ENCODE measurements at places on chromosomes 12 and 14.
A peak's percentile ranks its signal among the peaks of the same experiment; 100 is the strongest.

DNA sequence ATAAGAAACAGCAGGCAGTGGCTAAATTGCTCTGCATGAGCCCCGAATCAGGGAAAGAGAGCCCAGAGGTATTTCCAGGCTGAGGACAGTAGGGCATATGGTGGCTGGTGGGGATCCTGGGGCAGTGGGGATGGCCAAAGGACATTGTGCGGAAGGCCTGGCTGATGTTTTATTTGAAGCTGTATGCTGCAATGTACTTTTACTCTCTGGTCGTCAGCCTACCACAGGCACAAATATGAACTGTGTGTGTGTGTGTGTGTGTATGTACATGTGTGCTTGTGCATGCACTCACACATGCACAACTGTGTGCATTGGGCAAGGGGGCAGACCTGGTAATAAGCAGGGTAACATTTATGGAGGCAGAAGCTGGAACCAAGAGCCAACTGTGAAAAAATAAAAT is 74.7 kb upstream of the GZMB start:
- DNase-seq: no peak

DNA sequence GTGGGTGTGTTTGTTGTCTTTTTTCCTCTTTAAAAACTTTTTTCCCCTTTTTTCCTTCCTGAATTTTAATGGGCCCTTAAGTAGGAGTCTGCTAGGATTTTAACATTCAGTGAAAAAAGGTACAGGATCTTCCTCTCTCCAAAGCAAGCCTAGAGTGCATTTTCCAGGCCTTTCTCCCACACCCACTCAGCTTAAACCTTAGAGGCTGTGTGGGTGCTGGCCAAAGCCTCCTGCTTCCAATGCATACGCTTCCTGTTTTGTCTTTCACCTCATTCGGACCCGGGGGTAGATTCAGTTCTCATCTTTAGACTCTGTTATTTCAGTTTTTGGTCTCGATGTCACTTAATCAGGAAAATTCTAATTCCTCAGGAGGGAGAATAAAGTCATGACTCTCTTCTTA is 51.2 kb downstream of the TMEM30B start:
- DNase-seq: no peak

- DNase-seq: peak; percentile 72
Measured at GRCh38 chr12:48618541-48618940, 48.7 kb upstream of the LALBA start.

DNA sequence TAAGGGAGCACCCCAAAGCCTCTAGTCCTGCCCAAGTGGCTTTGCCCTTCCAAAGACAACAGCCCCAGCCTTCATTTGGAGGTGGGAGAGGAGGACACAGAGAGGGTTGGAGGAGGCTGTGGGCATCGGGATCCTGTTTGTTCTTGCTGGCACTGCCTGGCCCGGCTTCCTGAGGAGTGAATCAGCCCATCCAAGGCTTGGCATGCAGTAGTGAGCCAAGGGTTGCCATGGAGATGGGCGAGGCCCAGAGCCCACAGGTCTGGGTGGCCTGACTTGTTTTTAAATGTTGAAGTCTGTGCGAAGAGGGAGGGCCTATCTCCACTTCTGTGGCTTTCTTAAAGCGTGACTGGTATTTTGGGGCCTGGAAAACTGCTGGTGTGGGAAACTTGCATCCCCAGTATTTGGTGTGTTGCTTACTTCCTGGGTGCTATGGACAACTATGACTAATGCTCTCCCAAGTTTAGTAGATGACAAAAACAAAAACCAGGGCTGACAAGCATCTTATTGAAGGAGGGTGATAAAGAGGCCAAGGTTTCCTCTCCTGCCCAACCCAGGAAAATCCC is 15.8 kb downstream of the CD9 start:
- DNase-seq: no peak

DNA sequence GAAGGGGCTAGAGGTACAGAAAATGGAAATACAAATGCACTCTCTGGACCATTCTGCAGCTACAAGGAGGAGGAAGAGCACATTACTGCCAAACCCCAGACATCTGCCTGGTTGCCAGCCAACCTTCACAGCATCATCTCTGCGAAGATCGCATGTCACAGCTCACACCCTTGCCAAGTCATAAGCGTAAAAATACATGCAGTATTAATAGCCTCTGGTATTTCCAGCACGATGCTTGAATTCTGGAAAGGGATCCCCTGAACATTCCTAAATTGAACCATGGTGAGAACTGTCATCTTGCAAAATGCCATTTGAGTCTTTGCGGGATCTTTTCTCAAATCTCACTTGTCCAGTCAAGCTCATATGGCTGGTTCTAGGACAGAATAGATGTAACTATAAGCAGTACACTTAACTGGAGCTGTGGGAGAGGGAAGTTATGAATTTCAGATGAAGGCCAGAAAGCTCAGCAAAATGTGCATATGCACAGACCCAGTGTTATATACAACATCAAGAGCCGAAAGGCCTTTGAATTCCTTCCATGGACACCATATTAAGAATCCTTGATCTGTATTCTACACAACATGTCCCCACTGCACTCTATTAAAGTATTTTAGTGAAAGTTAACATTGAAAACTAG is 211.6 kb downstream of the DUSP6 start:
- DNase-seq: no peak

DNA sequence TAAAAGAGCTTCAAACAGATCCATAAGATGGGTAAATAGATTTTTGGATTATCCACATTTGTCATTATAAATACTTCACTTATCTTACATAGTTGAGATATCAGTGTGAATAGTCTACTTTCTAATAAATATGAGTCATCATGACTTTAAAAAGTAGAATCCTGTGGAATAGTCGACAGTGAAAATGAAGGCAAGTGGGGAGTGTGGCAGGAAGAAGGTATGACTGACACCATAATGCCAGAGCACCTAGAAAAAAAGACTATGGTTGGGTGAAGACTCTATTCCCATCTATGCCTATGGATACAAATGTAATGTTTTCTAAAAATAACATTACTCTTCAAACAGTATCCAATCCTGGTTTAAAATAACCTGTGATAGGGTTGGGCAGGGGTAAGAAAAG is 117.5 kb downstream of the MDGA2 start:
- no peak for DNase-seq

DNA sequence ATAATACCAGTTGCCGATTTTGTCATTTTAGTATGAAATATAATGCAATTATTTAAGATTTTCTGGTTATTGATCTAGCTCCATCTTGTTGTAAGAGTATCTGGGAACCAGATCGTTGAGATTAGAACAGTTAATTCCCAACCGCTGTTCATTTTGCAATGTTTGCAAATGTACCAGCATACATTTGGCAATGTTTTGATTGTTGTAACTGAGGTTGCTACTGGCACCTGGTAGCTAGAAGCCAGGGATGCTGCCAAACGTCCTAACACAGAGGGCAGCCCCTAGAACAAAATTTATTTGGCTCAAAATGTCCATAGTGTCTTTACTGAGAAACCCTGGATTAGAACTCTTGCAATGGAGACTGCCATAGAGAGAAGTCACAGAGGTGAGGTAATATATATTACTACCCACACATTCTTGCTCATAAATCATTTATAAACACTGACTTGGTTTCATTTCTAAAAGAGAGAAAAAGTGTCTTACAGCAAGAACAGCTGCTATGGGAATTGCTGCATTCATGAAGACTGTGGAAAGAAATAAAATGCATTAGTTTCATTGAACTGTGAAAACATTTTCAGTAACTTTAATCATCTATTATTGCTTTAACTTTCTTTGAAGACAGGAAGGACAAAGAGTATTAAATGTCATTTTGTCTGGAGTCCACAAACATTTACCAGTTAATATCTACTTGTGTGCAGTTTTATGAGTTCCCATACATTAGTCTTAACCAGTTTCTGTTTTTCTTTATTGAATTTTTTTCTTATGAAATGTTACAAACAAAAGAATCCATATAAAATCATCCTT is 46.2 kb downstream of the ABCC9 start:
- DNase-seq: no peak

GRCh38 chr12:15505616-15506015 is 183.3 kb downstream of the PTPRO start:
- no peak for DNase-seq

DNA sequence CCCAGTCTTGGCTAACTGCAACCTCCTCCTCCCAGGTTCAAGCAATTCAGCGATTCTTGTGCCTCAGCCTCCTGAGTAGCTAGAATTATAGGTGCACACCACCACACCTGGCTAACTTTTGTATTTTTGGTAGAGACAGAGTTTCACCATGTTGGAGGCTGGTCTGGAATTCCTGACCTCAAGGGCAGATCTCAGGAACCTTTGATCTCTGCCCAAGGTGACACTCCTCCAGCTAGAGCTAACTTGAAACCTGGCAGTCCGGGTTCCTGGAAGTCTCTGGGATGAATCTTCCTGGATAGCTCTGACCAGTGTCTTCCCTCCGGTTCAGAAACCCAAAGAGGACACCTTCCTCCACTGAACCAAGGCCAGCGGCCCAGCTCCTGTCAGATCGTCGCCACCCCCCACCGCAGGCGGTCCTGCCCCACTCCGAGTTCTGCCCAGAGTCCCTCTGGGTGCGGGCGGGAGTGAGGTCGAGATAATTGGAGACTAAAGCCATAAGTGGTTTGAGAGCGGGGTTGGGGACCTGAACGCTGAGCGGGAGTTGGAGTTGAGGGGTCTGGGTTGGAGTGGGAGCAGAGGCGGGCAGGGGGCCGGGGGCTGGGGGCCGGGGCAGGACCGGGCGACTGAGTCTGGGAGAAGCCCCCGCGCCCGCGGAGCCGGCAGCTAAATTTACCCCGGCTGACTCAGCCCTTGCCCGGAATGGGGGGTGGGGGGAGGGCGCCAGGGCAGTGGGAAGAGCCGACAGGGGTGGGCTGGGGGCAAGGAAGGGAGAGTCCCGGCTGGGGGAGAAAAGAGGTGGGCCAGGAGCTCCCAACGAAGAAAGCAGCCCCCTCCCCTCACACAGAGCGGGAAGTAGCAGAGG is 4.7 kb downstream of the DDN start:
- no peak for DNase-seq

DNA sequence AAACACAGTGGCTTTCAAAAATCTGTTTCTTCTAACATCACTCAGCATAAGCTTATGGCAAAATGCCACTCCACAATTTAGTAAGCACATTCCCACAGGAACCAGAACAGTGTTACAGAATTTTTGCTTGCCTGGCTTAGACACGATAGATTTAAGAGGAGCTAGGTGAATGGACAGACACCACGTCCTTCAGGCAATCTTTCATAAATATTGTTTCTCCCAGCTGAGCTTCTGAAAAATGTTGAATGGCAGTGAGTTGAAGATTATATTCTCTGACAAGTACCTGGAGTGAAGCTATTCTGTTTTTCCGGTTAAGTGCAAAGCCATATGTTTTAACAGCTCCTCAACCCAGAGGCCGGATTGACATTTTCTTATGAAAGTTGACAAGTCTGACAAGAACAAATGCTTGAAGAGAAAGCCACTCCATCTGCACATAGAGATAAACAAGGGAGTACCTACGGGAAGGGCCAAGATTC is 102.0 kb downstream of the FSCB start:
- DNase-seq: no peak

DNA sequence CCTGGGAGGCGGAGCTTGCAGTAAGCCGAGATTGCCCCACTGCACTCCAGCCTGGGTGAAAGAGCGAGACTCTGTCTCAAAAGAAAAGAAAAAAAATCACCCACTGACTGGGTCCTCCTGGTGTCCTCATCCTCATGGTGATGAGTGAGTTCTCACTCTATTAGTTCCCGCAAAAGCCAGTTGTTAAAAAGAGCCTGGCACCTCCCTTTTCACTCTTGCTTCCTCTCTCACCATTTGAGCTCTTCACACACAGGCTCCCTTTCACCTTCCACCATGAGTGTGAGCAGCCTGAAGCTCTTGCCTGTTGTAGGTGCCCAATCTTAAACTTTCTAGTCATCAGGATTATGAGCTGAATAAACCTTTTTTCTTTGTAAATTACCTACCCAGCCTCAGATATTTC is 176.4 kb downstream of the SLC38A4 start:
- DNase-seq: no peak

- no peak for DNase-seq
Measured at GRCh38 chr14:73180385-73180805, 44.1 kb downstream of the PSEN1 start.

GRCh38 chr14:99430491-99430890 is 50.2 kb downstream of the SETD3 start:
- peak; percentile 21 for DNase-seq

GRCh38 chr12:111033281-111034082 is 113.1 kb upstream of the MYL2 start:
- DNase-seq: no peak

DNA sequence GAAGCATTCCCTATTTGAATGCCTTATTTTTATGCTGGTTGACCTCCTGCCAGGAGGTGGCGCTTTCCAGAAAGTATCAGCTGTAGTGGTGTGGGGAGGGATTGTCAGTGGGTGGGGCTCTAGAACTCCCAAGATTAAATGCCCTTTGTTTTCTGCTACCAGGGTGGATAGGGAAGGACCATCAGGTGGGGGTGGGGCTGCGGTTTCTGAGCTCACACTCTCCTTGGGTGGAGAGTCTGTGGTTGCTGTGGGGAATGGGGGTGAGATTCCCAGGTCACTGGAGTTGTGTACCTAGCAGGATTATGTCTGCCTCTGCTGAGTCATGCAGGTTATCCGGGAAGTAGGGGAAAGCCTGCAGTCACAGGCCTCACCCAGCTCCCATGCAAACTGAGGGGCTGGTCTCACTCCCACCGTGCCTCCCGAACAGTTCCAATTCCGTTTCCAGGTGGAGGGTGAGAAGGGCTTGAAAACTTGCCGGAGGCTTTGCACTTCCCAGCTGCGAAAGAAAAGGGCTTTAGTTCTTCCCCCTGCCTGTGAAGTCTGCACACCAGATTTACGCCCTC is 68.3 kb downstream of the ALG10B start:
- no peak for DNase-seq

GRCh38 chr12:75184516-75184915 is 25.1 kb downstream of the KCNC2 start:
- DNase-seq: no peak

GRCh38 chr12:89950421-89950820 is 241.8 kb upstream of the ATP2B1 start:
- no peak for DNase-seq

GRCh38 chr12:107779077-107779831 is 4.8 kb downstream of the ASCL4 start:
- DNase-seq: no peak

- no peak for DNase-seq
Measured at GRCh38 chr12:70774055-70774454, 136.8 kb upstream of the PTPRB start.

DNA sequence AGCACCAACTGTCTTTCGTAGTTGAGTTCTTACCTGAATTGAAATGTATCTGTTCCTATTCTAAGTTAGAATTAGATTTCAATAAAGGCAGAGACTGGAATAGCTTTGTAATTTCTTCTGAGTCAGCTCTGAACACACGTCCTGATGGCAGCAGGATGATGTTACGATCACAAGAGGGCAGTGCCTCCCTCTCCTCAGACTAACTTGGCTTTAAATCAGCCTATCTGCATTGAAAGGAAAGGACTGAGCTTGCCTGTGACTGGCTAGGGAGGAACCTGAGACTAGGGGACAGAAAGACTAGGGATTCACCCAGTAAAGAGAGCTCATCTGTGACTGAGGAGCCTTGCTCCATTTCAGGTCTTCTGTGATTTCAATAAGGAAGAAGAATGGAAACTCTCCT is 323.7 kb upstream of the OR4E1 start:
- no peak for DNase-seq

DNA sequence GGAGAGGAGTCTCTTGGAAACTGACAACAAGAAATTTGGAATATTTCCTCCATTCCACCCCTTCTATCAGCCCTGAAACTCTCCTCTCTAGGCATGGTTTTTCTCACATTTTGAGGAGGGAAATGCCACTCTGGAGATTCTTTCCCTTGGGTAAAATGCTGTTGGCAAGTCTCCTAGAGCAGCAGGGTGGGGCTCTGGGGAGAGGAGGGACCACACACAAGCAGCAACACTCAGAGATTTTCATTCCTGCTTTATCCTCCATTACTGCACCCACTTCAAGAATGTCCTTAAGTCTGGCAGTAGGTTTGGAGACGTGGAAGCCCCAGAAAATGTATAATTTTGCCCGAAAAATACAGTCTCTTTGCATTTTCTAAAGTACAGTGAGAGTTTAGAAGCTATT is 130.8 kb upstream of the FLRT2 start:
- no peak for DNase-seq
